Psoas muscle (tissue), 8 donors: ENCODE measurements at places on chromosomes 5 and 9.

DNA sequence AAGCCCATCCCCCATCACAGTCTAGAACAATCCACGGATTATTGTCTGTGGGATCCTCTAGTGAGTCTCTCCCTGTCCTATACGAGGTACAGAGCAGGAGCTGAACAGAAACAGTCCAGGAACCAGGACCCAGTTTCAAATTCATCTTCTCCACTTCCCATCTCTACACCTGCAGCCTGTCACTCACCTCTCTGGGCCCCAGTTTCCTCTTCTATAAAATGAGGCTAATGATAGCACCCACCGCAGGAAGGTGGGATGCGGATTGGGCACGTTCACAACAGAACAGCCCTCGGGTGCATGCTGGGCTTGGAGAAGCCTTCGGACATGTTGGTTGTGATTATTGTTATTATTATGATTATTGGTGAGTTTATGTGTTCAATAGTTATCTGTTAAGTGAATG is 78.5 kb downstream of the ANKRD33B start:
- no peak for DNase-seq

GRCh38 chr9:69965416-69966145 is 78.1 kb upstream of the MAMDC2 start:
- no peak for DNase-seq

- DNase-seq: no peak
Measured at GRCh38 chr5:161342886-161343285, 203.6 kb downstream of the GABRB2 start.

- DNase-seq: no peak
Measured at GRCh38 chr5:157219491-157220271, 39.0 kb downstream of the ITK start.

GRCh38 chr5:2250365-2250950 is 367.7 kb upstream of the IRX4 start:
- no peak for DNase-seq

- DNase-seq: no peak
Measured at GRCh38 chr5:125882061-125882460, 541.1 kb upstream of the GRAMD2B start.
